ENCODE measurements at places on chromosomes 5 and 9.

DNA sequence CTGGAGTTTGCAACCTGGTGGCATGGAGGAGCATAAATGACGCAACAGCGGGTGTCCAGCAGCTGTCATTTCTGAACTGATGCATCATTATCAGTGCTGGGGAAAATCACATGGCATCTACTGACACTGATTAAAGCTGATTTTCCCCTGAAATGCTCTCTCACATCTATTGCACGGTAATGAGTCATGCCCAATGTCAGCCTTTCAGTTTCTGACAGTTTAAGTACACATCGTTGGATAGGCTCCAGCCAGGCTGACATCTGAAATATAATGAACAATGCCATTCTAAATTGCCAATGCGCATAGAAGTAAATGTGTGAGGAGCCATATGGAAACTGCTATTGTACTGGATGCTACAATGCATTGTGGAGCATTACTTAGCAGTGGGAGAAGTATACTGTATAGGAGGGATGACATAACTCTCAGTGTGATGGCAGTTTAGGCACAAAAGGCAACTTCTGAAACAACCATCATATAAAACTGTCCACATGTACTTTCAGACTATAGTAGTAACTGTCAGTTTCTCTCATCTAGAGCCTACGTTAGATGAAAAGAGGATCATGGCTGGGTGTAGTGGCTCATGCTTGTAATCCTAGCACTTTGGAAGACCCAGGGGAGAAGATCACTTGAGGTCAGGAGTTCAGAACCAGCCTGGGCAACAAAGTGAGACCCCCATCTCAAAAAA is 389.3 kb upstream of the DMAC1 start:
- no peak for DNase-seq

- peak; percentile 23 for DNase-seq
These were observed 205.0 kb upstream of the IER5L start for GRCh38 chr9:129383019-129383560.

- no peak for DNase-seq
These were observed 162.8 kb upstream of the ANKH start for GRCh38 chr5:15034379-15034778.

DNA sequence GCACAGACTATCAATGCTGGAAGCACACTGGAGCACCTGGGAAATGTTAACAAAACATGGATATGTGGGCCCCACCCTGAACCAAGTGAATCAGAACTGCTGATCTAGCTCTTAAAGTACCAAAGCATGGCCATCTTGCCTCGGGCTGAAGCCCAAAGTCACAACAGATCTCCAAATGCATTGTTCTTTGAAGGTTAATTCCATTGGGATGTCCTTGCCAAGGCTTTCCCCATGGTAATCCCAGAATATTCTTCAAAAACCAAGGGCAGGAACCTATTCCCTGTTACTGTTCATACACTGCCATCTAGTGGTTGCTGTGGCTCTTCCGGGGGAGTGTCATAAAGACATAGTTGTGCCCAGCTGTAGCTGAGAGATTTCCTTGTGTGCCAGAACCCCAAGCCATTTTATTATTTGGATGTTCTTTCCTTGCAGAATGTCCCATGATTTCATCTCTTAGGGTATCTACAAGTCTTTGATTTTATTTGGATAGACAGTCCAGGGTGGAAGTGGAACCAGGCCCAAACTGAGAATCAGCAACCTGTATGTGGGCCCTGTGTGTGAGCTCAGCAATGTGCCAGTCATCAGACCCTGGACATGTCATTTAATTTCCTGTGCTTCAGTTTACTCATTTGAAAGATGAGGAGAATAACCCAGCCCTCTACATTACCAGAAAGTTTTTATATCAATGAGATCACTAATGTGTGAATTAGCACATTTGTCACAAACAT is 290.0 kb downstream of the ACTL7B start:
- peak; percentile 60 for DNase-seq

DNA sequence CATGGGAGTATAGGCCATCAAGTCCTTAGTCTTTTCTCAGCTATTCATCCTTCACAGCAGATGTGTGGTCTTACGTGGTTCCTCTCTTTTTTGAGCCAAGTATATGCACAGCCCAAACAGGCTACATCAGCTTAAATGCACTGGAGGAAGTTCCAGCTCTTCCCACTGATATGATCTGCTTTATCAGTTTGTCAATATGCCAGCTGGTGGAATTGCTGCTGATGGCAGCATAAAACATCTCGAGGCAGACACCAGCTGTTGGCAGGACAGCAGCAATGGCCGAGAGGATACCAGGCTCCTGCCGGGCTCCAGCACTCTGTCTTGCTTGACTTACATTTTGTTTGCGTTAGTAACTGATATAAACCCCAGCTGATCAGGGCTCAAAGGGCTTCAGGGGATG is 143.4 kb downstream of the TENT4A start:
- DNase-seq, result no peak

- DNase-seq, result no peak
These were observed 249.5 kb downstream of the PRELID2 start for GRCh38 chr5:145585443-145586148.

DNA sequence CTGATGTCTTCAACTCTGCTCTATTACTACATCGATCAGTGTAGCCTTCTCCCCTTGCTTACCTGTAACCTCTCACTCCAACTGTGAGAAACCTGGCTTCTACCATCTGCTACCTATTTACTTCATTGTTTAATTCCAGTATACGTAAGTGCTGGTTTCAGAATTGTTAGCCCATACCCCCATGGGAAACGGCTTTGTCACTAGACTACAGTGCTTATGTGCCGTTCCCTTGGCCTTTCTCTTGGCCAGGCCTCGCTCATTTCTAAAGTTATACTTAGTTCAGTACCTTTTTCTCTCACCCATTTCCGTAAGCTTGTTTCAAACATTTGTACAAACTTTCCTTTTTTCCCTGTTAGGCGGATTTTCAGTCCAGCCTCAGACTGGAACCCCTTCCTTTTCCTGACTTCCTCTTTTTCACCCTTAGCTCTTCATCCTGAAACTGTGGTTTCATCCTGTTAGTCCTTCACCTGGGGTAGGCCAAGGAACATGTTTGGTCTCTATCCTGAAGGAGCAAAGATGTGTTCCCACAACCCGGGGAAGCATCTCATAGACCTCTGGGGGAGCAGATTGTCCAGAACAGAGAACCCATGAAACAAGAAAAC is 21.7 kb downstream of the ALG2 start:
- DNase-seq, result no peak

DNA sequence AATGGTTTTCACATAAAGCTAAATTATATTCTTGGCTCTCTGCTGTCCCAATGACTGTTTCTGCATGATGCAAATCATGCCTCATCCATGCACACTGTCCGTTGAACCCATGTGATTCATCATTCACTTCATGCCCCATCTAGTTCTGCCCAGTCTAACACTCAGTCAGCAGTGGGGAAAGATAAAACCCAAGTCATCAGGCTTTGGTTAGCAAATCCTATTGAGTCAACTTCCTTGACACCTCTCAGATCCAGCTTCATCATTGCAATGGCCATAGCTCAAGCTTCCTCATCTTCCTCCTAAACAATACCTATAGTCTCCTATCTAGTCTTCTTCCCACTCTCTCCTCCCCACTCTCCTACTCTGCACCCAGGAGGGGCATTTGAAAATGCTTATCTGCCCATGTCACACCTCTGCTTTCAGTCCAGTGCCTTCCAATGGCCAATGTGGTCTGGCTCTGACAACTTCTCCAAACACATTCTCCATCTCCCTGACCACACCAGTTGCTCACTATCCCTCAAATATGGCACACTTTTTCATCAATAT is 266.0 kb upstream of the TRIM32 start:
- no peak for DNase-seq

DNA sequence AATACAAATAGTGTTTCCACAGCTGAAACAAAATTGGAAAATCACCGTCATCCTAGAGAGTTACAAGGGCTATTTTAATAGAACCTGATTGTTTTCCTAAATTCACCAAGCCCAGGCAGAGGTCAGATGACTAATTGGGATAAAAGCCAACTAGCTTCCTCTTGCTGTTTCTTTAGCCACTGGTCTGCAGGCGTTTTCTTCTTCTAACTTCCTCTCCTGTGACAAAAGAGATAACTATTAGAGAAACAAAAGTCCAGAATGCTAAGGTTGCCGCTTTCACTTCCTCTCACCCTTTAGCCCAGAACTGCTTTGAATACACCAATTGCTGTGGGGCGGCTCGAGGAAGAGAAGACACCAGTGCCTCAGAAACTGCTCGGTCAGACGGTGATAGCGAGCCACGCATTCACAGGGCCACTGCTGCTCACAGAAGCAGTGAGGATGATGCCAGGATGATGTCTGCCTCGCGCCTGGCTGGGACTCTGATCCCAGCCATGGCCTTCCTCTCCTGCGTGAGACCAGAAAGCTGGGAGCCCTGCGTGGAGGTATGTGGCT is at the start of gene TLR4:
Gene TLR4, plus strand, starts transcription at position 380 of the 552 bp plus-strand sequence. Its CDS starts 70 bp downstream, at position 450.
- DNase-seq, result no peak

DNA sequence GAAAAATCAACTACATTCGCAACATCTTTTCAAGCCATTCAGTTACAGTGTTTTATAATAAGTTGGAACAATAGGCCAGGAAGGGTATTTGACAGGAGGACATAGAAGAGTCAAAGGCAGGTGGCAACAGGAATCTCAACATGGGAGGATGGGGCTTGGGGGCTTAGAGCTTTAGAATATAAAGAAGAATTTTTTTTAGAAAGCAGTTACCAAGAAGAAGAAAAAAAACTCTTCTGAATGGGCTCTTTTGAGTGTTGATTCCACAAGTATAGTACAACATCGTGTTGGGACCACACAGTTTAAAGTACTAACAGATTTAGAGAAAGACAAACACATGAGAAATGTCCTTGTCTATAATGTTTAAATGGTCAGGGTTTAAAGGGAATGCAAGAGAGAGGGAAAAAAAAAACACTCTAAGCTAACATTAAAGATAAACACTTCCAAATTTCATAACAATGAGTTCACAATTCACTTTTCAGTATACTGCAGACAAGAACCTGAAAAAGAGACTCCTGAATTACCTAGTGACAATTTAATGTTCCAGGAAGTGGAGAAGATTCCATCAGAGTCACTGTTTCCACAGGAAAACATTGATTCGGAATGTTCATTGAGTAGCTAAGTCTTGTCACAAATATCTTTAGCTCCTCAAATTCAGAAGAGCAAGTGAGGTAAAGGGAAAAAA is 282.3 kb downstream of the DEPDC1B start:
- DNase-seq, result no peak

DNA sequence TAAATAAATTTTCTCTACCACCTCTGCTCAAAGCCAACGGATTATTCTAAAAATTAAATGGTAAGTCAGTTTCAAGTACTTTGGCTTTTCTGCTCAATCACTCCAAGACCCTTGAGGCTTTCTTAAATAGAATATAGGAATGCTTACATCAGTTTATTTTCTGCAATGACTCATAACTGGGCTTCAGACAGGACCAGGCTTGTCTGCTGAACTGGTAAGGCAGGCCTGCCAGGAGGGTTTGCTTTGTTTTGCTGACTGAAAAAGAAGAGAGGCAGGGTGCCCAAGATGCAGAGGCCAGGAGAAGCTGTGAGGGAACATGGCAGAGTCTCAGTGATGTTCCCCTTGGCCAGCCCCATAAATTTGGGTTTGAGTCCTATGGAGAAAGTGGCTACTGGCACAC is 60.3 kb upstream of the EPB41L4A start:
- no peak for DNase-seq

GRCh38 chr9:124007565-124008302 is 3.8 kb upstream of the LHX2 start:
- no peak for DNase-seq

DNA sequence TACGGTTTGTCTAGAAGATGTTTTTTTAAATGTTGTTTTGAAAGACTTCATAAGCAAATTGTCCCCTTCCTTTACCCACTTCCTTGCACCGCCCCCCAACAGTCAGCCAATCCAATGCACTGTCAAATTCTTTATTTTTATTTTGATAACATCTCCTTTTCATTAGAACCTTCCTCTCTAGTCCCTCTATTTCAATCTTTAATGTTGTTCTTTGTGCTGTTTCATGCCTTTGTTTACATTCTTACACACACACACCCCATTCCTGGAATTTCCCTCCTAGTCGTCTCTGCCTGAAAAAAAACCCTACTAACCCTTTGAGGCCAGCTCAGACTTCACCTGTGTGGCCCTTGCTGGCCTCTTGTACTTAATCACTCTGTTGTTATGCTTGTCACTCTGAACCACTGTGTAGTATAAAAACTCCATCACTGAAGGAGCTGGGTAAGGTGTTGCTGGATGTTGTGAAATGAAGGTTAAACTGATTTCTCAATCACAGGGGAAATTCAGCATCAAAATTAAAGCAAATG is 133.4 kb downstream of the UGCG start:
- DNase-seq, result no peak

- DNase-seq, result no peak
These were observed 47.1 kb downstream of the PRELID2 start for GRCh38 chr5:145787996-145788395.

GRCh38 chr9:130756455-130757152 is 63.0 kb downstream of the EXOSC2 start:
- DNase-seq, result no peak

DNA sequence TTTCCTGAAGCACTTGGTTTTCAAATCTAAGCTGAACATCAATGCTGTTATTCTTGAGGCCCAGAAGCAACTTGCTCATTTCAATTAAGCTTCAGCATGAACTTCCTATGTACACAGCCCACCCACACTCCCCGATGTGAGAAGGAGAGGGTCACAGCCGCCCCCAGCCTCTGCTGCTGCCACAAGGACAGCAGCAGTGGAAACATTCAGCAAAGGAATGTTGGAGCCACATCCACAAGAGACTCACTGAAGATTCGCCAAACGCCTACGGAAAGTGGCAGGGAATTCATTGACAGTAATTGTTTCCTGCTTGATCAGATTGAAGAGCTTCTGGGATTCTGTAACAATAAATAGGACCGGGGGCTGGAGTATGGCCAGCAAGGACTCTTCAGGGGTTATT is 2.9 kb downstream of the TGFBI start:
- no peak for DNase-seq

- DNase-seq, result no peak
These were observed 6.0 kb downstream of the EEIG1 start for GRCh38 chr9:127974769-127975261.

GRCh38 chr5:170390472-170390871 is 1.3 kb upstream of the KCNMB1 start:
- DNase-seq, result no peak

GRCh38 chr9:77839459-77840140 is 191.5 kb upstream of the GNA14 start:
- no peak for DNase-seq

DNA sequence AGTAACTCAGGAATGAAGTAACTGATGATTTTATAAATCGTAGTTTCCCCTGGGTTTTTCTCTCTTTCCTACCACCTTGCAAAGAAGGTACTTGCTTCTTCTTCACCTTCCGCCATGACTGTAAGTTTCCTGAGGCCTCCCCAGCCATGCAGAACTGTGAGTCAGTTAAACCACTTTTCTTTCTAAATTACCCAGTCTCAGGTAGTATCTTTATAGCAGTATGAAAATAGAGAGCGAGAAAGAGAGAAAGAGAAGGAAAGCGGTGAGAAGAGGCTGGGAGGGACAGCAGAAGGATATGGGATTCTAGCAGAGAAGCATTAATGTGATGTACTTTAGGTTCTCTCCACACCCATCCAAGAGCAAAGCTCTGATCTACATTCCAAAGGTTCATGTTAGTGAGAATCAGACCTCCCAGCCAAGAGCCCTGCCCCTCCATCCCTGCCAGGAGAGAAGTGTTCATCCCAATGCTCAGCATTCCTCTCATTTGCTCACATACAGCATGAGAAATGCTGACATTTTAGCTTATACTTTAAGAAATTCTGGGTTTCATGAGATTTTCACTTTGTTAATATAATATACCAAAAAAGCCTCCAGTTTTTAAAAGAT is 185.0 kb upstream of the PTGER4 start:
- DNase-seq, result no peak

GRCh38 chr5:10760921-10761184 is 181 bp downstream of the DAP start:
- DNase-seq, result no peak

- peak; percentile 89 for DNase-seq
These were observed 21.6 kb downstream of the SH3GLB2 start for GRCh38 chr9:129006328-129007034.

Data from WERI-Rb-1 (cell line).